ENCODE measurements at places on chromosomes 2 and 18. TPM values are rescaled to one million over a fixed set of nuclear protein-coding genes. Genes with fewer than 3 reads are reported as not detected.

DNA sequence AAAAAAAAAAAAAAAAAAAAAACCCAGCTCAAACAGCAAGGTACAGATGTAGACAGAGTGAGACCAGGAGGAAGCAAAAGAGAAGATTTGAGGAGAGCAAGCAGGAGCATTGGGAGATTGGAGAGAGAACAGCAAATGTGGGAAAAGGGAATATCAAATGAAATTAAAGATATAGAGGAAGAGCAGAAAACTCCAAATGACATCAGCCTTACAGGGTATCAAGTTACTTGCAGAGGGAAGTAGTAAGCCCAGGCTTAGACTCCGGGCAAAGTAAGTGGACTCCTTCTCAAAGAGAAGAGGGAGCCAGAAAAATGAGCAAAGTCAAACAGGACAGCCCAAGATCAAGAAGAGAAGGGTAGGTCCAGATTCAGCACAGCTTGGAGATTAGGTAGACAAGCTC, 93.3 kb upstream of the PPP1CB start:
- no peak for DNase-seq

Gene ACMSD
- 43.0 TPM for polyA plus RNA-seq

DNA sequence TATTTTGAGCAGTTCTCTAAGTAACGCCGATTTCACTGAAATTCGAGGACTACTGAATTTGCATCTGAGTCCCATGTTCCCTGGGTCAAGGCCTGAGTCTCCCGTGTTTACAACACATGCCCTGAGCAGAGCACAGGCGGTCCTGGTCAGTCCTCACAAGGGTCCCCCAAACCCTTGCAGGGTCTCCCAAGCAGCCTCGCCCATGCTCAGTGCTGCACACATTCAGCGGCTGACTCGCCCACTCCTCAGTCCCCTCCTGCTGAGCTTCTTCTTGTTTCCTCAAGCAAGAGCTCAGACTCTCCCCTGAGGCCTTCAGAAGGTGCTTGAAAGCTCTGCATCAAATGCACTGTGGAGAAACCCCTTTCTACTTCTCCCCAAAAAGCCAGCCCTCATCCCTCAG, 114.6 kb downstream of the INHBB start:
- no peak for DNase-seq

Gene EN1
- polyA plus RNA-seq: not detected

DNA sequence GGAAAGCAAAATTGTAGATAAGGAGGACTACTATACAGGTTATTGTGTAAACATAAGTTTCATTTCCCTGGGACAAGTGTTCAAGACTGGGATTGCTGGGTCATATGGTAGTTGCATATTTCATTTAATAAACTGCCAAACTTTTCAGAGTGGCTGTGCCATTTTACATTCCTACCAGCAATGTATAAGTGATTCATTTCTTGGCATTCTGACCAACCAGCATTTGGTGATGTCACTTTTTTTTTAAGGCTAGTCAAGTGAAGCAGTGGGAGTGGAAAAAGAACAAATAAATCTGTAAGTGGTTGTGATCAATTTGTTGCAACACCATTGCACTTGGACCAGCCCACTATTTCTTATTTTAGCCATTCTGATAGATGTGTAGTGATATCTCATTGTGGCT, 5.2 kb upstream of the CHCHD5 start:
- no peak for DNase-seq

DNA sequence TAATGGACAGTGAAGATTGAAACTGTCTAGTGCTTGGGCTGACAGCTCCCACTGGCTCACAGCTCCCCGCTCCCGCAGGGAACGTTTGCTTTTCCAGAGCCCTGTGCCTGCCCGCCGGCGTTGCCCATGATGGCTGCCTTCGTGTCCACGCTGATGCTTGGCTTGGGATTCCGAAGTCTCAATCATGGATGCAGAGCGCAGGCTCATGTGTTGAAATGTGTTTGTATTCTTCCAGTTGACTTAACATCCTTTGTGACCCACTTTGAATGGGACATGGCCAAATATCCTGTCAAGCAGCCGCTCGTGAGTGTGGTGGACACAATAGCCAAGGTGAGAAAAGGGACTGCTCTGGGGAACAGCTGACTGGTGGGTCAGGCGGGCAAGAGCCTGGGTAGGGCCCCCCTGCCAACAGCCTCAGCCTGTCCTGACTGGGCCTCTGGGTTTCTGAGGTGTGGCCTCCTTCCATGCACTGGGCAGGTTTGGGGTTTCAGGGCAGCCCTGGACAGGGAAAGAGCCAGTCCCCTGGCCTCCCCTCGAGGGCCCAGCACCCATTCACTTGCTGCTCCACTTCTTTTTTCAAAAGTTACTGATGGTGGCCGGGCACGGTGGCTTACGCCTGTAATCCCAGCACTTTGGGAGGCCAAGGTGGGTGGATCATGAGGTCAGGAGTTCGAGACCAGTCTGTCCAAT, 42.8 kb downstream of the ATP6V1C2 start:
- no peak for DNase-seq

GRCh38 chr2:37634914-37635503, 36.4 kb downstream of the CDC42EP3 start:
- DNase-seq: no peak

DNA sequence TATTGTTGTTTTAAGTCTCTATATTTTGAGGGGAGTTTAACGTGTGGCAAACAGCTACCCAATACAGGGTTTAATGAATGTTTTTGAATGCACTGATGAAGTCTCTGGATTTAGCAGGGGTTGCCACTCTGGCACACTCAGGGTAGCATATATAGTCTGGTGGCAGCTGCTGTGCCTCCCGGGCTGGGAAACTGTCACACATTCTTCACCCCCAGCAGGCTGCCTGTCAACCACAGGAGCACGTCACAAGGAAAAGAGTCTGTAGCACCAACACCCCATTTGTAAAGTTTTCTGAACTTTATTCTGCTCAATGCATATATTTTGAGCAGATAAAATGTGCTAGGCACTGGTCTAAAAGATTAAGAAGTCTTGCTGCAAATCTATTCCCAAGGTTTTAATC, 39.3 kb downstream of the NGEF start:
- no peak for DNase-seq
